8988T (cell line): ENCODE measurements at places on chromosomes 6 and 20.
A peak's percentile ranks its signal among the peaks of the same experiment; 100 is the strongest.

DNA sequence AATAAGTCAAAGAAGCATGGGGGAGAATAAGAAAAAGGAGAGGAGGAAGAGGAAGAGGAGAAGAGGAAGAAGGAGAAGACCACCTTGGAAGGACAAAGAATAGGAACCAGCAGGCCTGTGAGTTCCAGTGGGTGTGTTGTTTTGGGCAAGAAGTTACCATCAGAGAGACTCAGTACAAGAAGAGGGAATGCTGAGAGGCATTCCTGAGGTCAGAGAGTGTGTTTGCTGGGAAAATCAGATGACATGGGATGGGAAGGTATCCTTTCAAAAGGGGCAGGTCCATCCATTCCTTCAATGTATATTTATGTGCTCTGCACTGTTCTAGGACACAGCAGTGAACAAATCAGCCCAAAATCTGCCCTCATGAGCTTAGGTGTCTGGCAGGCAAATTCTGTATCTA is 40.5 kb upstream of the PRIM2 start:
- DNase-seq, result no peak

GRCh38 chr6:15770347-15771143 is 107.7 kb upstream of the DTNBP1 start:
- no peak for DNase-seq

DNA sequence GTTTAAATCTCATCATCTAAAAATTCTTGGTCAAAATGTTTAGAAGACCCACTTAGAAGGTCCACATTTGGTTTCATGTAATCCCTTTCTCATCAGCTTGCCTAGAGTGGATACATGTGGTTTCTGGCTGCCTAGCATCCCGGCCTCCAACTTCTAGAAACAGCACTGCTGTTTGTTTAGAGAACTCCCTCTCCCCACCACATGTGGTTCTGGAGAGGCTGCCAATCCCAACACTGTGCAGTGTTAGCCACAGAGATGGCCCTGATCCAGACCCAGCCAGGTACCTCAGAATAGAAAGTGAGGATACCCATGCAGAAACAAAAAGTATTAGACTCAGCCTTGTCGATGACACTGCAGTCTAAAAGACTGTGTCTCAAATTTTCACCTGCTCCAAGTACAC is 241.8 kb downstream of the BCKDHB start:
- DNase-seq, result no peak

DNA sequence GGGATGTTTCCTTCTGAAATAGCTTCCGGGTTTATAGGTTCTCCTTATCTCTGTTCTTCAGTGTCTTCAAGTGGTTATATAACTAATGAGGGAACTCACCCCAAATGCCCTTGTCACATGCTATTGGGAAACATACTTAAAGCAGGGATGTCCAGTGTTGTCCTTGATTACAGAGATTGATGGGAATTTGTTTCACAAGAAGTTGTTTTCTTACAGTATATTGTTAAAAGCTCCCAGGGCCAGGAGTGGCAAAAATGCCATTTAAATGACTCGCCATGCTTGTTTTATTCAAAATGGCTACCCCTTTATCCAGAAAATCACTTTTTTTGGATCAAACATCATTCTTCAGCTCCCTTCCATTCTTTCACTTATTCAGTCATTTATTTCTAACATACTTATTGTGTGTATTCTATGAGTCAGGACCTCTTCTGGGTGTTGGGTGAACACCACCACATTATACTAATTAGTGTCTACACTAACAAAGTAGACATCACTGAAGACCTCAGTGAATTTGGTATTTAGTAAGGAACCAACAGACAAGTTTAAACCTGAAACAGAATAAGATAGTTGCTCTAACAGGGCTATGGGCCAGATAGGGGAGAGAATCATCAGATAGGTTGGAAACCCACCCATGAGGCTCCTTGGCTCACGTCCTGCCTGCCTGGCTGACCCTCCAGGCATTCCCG is 791.1 kb downstream of the MAFB start:
- no peak for DNase-seq

- no peak for DNase-seq
Measured at GRCh38 chr6:95248499-95248898, 328.8 kb upstream of the MANEA start.

GRCh38 chr6:106159531-106159940 is 73.4 kb downstream of the PRDM1 start:
- peak; percentile 34 for DNase-seq

DNA sequence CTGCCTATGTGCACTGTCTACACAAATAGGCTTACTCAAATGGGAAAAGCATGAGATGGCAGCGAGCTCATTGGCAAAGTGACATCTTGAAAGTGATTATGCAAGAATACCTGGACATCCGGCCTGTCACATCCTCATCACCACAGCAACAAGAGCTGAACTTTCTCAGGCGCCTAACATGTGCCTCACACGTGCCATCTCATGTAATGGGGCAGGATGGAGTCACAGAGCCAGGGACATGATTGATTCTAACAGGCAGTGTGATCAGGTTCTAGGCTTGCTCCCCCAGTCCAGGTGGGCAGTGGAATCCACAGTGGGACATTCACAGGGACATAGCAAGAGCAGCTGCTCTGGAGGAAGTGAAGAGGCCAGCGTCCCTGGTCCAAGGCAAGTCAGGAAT is 192.3 kb upstream of the SSTR4 start:
- no peak for DNase-seq

DNA sequence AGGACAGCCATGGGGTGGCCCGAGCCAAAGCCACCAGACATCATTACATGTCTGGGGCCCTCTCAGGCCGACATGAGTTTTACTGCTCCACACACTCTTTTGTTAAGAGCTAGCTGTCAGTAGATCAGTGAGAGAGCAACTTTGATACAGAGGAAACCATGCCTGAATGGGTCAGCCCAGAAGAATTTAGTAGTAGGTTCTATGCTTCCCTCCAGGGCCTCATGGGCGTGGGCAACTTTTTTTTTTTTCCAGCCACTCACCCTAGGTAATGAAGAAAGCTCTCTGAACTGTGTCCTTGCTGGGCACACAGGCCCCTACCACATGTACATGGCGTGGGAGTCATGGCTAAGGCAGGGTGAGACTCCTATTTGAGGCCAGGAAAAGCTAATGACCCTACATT is 38.8 kb downstream of the HLA-F start:
- no peak for DNase-seq

- DNase-seq, result no peak
Measured at GRCh38 chr20:58141496-58141895, 87.0 kb downstream of the ANKRD60 start.

DNA sequence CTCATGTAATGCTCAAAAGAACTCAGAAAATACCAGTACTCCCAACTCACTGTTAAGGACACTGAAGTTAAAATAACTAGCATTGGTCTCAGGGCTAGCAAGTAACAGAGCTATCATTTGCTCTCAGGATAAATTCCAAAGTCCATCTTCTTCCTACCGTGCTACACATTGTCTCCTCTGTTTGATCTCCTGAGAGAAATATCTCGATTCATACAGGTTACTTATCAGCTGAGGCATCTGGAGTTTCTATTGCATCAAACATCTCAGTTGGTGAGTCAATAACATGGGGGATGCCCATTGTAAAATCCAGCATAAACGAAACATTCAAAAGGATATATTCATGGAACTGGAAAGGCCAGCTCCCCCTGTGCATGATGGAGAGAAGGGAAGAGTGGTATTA is 147.4 kb downstream of the BACH2 start:
- DNase-seq, result no peak
